Naive thymus-derived CD8-positive, alpha-beta T cell (primary cell): ENCODE measurements at places on chromosomes 4 and X.

DNA sequence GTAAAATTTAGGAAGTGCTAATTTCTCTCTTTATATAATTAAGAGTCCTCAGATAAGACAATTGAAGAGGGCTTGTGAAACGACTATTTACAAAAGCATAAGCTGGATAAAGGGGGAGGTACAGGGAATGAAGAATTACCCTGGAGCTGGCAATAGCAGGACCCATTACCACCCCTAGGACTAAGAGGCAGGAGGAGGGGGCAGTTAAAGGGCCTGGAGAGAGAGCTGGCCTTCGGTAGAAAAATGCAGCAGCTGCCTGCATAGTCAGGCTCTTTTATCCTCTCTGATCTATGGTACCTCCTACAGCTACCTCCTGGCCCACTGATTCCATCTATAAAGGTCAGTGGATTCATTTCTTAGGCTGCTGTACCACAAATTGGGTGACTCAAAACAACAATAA is 57.7 kb upstream of the TRPC3 start:
- DNase-seq, result no peak

DNA sequence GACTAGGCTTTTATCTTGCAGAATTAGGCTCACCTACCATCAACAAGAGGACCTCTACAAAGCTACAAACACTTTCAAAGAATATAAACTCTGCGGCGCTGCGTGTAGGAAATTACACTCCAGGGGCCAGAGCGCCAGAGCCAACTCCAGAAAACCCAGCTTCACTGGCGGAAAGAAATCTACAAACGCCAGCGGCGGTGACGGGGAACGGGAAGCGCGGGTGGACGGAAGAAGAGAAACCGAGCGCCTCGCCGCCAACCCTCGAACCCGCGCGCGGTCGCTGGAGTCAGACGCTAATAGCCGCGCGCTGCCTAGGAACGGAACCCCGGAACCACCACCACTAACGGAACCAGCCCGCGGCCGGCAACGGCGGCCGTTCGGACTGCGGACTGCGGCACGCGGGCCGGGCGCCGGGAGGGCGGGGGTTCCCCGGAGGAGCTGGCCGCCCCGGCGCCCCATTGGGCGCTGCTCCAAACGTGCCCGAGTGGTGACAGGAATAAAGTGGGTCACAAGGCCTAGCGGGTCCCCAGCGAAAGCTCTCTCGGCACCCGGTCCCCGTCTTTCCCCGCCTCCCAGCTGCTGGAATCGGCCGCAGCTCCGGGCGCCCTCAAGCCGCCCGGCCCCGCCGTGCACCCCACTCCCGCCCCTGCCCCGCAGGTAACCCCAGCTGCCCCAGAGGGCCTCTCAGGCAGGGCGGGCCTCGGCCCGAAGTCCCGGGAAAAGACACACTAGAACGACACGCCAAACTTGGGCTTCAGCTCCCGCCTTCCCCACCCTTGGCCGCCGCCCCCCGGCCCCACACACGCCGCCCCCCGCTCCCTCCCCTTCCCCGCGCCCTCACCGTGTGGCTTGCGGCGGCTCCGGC is 836 bp downstream of the CLOCK start:
- peak; percentile 79 for DNase-seq

DNA sequence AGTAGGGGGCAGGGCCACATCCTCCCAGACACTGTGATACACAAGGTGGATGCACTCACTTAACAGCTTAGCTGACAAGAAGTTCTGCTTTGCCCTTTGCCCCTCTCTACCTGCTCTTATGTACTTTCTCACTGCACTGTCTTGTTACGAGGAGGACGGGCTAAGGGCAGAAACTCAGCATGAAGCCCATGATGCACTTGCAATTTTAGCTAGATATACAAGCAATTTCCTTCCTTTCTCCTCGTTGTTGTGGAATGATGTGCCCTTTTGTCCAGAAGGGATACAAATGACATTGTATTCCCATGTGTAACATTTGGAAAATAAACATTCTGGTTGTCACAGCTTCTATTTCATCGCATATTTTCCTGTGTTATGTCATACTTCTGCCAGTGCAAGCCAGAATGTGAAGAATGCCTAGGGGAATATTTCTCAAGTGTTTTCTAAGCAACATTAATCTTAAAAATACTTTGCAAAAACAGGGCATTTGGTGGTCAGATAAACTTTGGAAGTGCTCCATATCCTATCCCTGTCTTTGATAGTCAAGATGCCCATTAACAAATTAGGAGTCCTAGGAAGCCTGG is 47.2 kb downstream of the MAOA start:
- no peak for DNase-seq

DNA sequence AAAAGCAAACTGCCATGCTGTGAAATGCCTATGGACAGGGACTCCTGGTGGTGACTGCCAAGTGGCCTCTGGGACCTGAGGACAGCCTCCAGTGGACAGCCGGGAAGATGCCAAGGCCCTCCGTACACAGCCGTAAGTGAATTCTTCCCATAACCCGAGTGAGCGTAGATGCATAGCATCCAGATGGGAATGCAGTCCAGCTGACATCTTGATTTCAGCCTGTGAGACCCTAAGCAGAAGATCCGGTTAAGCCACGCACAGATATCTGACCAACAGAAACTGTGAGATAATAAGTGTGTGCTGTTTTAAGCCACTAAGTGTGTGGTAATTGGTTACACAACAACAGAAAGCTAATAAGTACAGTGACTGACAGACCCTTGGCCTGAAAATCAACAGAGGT is 55.9 kb downstream of the TMEM156 start:
- no peak for DNase-seq

- no peak for DNase-seq
Measured at GRCh38 chr4:64166365-64166764, 242.9 kb downstream of the TECRL start.

DNA sequence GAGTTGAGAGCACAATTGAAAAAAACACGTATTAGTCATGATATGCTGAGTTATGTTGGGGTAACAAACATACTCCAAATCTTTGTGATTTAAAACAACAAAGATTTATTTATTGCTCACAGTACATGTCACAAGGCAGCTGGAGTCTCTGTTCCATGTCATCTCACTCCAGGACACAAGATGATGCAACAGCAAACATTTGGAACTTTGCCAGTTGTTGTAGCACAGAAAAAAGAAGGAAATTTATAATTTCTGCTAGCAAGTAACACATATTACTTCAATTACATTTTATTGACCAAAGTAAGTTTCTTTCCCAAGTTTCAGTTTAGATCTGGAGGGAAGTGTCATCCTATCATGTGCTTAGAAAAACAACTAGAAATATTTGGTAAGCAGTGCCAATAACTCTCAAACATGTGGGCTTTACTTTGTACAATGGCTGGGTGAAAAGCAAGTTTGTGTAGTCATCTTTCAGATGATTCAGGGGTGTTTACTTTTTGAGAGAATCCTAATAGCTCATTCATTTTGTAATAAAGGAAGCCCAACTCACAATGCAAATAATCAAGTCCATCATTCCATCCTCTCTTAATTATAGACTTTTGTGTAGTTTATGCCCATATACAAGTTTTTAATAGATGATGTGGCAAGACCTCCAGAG is 452.3 kb downstream of the ZIC3 start:
- DNase-seq, result no peak

DNA sequence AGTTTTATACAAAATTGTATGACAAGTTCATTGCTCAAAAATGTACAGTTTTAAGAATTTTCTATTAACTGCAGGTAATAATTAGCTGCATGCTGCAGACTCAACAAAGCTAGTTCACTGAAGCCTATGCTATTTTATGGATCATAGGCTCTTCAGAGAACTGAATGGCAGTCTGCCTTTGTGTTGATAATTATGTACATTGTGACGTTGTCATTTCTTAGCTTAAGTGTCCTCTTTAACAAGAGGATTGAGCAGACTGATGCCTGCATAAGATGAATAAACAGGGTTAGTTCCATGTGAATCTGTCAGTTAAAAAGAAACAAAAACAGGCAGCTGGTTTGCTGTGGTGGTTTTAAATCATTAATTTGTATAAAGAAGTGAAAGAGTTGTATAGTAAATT is 131.0 kb downstream of the TET2 start:
- no peak for DNase-seq

GRCh38 chr4:31366041-31366440 is 645.9 kb downstream of the PCDH7 start:
- DNase-seq, result no peak

- no peak for DNase-seq
Measured at GRCh38 chr4:153258750-153259149, 54.5 kb downstream of the TRIM2 start.

DNA sequence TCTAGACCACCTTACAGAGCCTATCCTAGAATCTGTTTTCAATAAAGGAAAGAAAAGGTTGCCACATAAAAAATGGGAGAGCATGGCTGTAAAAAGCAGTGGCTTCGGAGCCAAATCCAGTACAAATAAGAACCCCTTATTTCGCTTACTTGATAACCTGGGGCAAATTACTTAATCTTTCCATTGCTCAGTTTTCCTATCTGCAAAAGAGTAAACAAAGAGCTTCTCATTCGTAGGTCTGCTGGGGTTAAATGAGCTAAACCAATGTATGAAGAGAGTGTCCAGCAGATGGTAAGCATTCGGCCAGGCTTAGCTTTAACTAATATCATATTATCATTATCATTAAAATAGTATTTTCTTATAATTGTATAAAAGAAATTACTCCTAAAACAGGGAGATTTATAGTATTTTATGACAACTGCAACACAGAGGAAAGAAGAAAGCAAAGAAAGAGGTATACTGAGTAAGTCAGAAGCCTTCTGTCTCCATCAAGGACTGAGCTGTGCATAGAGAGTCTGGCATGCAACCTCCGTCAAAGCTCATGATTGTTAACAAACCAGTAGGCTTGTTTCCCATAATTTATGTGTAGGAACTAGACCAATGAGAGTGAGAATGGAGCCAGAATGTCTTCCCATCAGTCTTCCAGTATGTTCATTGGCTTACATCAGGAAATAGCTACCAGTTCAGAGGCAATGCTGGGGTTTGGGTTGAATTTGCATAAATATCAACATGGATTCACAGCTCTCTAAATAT is 364.9 kb downstream of the UNC5C start:
- DNase-seq, result no peak

DNA sequence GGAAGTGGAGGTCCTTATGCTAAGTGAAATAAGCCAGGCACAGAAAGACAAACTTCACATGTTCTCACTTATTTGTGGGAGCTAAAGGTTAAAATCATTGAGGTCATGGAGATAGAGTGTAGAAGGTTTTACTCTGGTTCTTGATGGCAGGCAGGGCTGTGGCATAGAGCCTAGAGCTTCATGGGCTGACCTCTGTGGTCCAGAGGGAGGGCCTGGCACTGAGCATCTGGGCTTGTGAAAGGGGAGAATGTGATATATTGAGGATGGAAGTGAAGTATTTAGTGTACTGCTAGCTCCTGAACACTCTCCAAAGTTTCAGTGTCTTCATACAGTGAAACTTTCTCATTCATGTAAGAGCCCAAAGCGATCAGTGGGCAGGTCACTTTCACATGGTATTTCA is 71.3 kb upstream of the ANXA3 start:
- DNase-seq, result no peak

DNA sequence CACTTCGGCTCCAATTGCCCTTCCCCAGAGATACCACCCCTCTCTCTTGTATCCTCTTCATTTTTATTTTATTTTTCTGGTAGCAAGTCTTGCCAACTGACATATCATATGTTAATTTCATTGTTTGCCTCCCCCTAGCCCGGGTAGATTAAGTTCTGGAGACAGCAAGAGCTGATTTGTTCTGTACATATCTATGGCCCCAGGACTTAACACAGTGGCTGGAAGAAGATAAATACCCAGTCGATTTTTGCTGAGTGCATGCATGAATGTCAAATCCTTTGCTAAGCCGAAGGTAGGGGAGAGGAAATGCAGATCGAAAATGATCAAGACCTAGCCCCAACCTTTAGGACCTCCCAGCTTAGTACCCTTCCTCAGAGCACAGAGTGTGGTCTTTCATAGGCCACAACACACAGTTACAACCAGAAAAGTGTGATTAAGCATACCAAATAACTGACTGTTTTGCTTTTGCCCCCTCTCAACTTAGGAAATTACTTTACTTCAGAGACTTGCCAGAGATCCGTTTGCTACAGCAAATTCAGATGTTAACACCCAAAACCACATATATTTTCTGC is 58.7 kb upstream of the KLF3 start:
- no peak for DNase-seq

- DNase-seq, result no peak
Measured at GRCh38 chr4:5678977-5679376, 29.4 kb downstream of the EVC2 start.

GRCh38 chr4:158801066-158801465 is 32.2 kb downstream of the FNIP2 start:
- no peak for DNase-seq

GRCh38 chr4:14850455-14851097 is 151.7 kb upstream of the CPEB2 start:
- no peak for DNase-seq

DNA sequence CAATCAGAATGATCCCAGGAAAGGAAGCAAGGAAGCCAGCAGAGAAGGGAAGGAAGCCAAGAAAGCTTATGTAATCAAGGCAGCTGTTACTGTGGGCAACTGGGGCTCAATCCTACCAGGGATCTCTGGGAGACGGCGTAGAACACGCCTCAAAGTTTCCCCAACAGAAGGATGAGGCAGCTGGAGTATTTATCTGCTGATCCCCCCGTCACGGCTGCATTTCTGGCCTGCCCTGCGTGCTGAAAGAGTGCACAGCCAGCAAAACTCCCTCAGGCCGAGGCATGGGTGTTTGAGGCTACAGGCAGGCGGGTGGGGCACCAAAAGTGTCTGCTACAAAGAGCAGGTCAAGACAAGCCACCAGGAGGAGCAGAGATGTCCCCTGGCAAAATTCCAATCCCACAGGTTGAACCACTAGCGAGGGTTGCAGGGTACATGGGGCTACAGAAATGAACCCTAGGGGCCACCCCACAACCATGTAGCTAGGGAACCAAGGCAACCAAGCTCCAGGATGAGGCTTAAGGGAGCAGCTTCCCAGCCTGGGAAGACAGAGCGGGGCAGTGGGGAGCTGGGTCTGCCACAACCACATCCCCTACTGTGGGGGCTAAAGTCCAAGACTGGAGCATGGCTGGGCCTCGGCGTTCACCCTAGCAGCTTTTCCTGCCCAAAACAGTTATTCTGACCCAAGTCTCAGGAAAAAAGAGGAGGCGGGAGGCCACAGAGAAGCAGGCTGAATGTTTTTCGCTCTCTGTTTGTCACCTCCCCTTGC is 113.4 kb downstream of the BCOR start:
- DNase-seq, result no peak

DNA sequence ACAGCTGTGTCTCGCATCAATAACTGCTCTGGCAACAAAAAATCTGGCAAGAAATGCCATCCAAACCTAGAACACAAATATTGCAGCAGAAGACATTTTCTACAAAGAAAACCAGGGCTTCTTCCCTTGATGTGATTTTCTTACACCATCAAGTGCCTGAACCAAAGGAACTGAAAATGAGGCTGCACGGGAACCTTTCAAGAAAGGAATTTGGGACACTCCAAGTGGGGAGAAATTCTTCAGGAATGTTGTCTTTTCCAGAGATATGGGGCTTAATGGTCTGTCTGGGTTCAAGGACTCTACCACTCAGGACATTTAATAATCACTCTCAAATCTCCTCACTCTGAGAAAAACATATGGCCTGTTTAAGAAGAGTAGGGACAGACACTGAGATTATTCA is 57.6 kb downstream of the PRDM5 start:
- DNase-seq, result no peak

GRCh38 chrX:15751155-15751819 is 13.2 kb downstream of the CA5B start:
- no peak for DNase-seq

- DNase-seq, result no peak
Measured at GRCh38 chr4:7844594-7844991, 95.1 kb downstream of the AFAP1 start.
